ENCODE measurements at places on chromosomes 2 and 18.

DNA sequence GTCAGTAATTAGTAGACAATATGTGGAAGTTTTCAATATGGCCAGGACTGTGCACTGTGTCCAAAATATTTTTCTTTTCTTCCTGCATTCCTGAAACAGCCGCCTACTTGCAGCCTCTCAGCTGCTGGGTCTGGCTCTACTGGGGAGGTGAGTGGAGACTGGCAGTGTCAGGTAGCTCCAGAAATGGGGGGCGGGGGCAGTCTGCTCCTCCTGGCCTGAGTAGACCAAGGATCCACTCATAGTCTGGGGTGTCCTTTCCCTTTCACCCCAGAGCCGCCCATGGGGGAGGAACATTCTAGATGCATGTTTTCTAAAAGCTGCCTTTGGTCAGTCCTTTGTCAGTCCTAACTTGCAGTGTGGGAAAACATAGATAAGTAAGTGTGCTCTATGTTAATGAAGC is 23.7 kb downstream of the TRAF3IP1 start:
- DNase-seq = no peak

DNA sequence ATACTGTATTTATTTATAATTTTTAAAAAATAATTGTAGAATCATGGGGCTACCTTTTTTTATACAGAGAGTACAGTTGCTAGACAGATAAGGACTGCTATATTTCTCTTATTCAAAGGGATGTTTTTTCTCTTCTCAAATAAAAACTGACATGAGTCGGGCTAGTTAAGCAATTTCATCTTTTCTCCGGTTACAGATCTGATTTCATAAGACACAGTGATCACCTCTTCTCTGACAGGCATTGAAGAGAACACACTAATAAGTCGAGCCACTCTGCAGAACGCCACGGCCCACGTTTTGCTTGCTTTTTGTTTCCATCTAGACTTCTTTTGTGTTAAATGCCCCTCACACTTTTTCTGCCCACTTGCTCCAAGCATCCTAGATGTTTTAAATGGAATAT is 85.4 kb downstream of the HNRNPLL start:
- DNase-seq = no peak

DNA sequence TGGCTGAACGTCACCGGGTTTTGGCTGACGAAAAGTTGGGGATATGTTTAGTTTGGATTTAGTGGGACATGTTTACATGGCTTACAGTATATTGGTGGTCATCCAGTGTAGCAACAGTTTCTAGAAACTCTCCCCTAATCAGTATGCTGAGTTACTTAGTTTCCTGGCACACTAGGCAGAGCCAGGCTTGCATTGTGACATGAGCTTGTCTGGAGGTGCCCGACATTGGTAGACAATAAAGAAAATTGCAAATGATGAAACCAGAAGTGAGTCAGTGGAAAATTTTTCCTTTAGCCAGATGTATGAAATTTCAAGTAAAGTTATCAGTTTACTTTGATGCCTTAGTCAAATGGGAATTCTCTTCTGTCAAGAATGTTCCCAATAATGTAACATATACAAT is 276.1 kb downstream of the RDH14 start:
- no peak for DNase-seq

- no peak for DNase-seq
Measured at GRCh38 chr2:40734797-40735196, 282.9 kb upstream of the SLC8A1 start.

DNA sequence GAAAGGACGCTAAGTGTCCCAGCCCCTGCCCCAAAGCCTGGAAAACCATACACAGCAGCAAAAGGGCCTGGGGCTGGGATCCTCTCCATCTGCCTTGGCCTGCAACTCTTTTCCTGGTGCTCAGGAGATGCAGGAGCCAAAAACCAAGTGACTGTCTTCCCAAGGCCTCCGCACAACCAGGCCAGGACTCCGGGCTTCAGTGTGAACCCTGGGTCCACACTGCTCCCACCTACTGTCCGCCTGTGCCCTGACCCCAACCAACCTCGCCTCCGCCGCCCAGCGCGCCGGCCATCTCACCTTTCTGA is 1.1 kb downstream of the FEV start:
- DNase-seq = no peak
